ENCODE measurements at places on chromosomes 16 and 17. TPM values are rescaled to one million over a fixed set of nuclear protein-coding genes. Genes with fewer than 3 reads are reported as not detected.
A peak's percentile ranks its signal among the peaks of the same experiment; 100 is the strongest.

GRCh38 chr17:47741109-47741792 lies 8.2 kb downstream of the TBX21 start:
- no peak overlapping the region for H3K4me3 ChIP-seq
- no peaks in the 10 kb centered on the region for H3K36me3 ChIP-seq

- H3K27me3 ChIP-seq = no peaks in the 10 kb centered on the region
- peaks cover 51% of the 10 kb centered on the region for H3K36me3 ChIP-seq
- H3K4me3 ChIP-seq = no peak overlapping the region
- peaks cover 80% of the 10 kb centered on the region for H3K4me1 ChIP-seq
- H3K27ac ChIP-seq = peak overlapping the region; percentile 78
- no peak for DNase-seq
Measured at GRCh38 chr17:82242698-82242976, 13.8 kb downstream of the SLC16A3 start.

DNA sequence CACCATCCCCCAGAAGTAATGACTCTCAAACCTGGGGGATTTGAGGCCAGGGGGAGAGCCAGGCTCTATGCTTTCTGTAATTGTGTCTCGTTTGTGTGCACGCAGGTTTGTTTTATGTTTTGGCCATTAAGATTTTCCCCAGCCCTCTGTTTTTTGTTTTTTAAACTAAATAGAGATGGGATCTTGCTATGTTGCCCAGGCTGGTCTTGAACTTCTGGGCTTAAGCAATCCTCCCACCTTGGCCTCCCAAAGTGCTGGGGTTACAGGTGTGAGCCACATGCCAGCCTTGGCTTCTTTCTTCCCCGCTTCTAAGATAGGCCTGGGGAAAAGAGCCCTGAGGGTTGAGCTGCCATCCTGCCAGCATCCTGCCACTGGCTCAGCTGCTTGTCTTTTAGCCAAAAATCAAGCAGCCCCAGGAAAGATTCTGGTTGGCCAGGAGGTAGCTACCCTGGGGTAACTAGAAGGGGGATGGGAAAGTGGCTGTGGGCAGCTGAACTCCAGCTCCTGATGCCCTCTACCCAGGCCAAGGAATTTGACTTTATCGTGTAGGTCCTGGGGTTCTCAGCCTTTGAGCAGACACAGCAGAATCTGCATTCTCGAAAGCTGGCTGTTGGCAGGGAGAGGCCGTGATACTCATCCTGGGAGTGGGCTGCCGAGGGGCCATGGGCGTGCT lies 18.4 kb downstream of the KDM8 start:
- no peak for DNase-seq
- H3K36me3 ChIP-seq = no peaks in the 10 kb centered on the region
- no peaks in the 10 kb centered on the region for H3K4me1 ChIP-seq
- H3K27me3 ChIP-seq = no peaks in the 10 kb centered on the region
- H3K27ac ChIP-seq = peak overlapping the region; percentile 69

DNA sequence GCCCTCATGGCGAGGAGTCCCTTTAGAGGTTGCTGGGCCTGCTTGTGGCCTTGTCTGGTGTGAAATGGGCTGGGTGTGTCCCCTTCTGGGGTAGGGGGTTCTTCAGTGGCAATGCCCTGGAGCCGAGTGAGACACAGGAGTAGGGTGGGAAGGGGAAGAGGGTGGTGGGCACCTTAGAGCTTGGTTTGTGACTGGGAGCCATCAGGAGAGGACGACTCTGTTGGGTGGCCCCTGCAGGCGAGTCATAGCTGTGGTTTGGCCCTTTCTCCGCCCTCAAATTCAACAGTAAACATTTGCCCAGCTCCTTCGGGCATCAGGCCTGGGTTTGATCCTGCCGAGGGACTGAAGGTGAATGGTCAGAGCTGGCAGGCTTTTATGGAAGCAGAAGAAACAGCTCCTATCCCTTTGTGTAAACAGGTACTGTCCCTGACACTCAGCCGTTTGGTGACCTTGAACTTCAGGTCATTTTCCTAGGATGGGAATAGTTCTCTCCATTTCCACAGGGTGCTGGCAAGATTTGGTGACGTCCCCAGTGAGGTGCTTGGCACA lies 2.9 kb downstream of the E4F1 start:
- peaks cover 23% of the 10 kb centered on the region for H3K4me1 ChIP-seq
- no peak overlapping the region for H3K27ac ChIP-seq
- no peaks in the 10 kb centered on the region for H3K27me3 ChIP-seq
- H3K4me3 ChIP-seq = no peak overlapping the region
- DNase-seq = no peak

DNA sequence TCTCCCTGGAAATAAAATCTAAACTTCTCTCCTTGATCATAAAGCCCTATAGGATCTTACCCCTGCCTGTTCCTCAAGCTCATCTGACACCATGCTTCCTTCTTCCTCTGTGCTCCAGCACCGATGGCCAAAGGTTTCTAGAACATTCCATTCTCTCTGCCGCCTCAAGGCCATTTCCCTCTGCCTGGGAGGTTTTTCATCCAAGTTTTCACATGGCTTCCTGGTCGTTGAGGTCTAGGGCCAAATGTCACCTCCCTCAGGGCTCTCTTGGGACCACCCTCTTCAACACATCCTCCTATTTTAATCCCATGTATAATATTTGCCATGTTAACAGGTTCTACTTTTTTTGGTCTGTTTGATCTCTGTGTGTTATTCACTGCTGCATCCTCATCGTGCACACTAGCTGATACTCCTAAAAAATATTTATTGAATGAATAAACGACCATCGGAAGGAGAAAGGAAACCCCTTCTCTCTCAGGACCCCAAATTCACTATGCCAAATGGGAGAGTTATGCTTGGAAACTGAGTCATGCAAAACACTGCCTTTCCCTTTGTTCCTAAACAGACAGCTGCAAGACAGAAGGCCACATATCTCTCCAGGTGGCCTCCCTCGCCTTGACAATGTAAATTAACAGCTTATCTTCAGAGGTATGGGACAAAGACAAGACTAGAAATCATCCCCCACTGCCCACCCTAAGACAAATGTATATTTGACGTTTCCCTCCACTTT lies 78.5 kb downstream of the XYLT1 start:
- no peak overlapping the region for H3K4me3 ChIP-seq
- H3K27ac ChIP-seq = no peak overlapping the region
- no peaks in the 10 kb centered on the region for H3K27me3 ChIP-seq
- peaks cover 23% of the 10 kb centered on the region for H3K4me1 ChIP-seq

DNA sequence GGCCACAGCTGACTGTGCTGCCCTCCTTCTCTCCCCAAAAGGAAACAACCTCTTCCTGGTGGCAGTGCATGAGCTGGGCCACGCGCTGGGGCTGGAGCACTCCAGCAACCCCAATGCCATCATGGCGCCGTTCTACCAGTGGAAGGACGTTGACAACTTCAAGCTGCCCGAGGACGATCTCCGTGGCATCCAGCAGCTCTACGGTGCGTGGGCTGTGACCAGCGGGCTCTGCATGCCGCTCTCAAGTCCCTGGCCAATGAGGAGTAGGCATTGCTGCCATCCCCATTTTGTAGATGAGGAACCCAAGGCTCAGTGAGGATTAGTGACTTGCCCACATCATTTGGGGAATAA lies 14.9 kb downstream of the MMP15 start:
- peaks cover 48% of the 10 kb centered on the region for H3K36me3 ChIP-seq
- no peaks in the 10 kb centered on the region for H3K27me3 ChIP-seq
- H3K4me1 ChIP-seq = no peaks in the 10 kb centered on the region
- no peak for DNase-seq
- H3K27ac ChIP-seq = no peak overlapping the region

GRCh38 chr17:32283745-32284201 lies 18.1 kb downstream of the RHBDL3 start:
- H3K27me3 ChIP-seq = no peaks in the 10 kb centered on the region
- peaks cover 18% of the 10 kb centered on the region for H3K4me1 ChIP-seq
- H3K4me3 ChIP-seq = no peak overlapping the region
- H3K27ac ChIP-seq = no peak overlapping the region
- no peaks in the 10 kb centered on the region for H3K36me3 ChIP-seq

- DNase-seq = peak; percentile 96
- H3K36me3 ChIP-seq = no peaks in the 10 kb centered on the region
- H3K4me3 ChIP-seq = peak overlapping the region; percentile 60
- no peaks in the 10 kb centered on the region for H3K27me3 ChIP-seq
- H3K4me1 ChIP-seq = no peaks in the 10 kb centered on the region
Measured at GRCh38 chr17:18158022-18158600, 25.5 kb upstream of the ALKBH5 start.

GRCh38 chr17:16986391-16986790 lies 14.5 kb upstream of the TNFRSF13B start:
- DNase-seq = no peak
- no peaks in the 10 kb centered on the region for H3K4me1 ChIP-seq
- H3K27me3 ChIP-seq = no peaks in the 10 kb centered on the region
- no peak overlapping the region for H3K4me3 ChIP-seq

DNA sequence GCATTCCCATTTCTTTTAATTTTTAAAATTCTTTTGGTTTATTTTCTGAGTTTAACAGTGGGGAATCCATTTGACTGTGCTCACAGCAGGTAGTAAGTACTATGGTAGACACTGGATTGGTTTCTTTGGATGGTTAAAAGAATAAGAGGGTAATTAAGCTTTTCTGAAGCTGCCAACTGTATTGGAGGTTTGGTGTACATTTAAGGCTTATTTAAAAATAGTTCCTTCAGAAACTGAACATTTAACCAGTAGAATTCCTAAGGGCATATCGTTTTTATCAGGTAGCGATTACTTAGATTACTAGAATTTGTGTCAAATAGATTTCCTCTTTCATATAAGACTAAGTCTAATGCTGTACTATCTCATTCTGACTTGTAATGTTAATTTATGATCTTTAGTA lies 162.4 kb downstream of the PPM1E start:
- H3K27me3 ChIP-seq = no peaks in the 10 kb centered on the region
- no peaks in the 10 kb centered on the region for H3K36me3 ChIP-seq
- no peak overlapping the region for H3K27ac ChIP-seq
- no peak for DNase-seq

DNA sequence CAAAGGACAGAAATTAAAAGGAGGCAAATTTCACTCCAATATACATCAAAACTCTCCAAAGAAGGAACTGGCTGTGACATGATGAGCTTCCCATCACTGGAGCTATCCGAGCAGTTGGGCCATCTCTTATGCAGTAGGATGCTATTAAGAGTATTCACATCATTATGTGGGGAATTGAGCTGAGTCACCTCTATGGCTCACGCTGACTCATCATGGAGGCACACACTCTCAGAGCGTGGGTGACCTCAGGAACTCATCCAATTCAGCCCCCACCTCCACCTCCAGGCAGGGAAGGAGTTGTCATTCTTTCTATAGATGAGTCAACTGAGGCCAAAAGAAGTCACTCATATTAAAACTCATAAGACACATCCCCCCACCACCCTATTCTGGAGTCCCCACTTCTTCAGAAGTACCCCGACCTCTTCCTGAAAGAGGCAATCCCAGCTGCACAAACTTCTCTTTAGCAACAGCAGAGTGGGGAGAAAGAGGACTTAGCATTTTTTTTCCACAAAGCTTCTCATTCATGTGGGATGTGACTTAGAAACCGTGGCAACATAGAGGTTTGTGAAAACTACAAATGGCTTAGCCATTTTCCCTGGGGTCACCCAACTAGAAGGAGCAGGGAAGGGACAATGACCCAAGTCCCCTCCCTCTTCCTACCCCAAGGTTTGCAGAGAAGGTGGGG lies 32.5 kb downstream of the ABCC12 start:
- H3K27me3 ChIP-seq = no peaks in the 10 kb centered on the region
- no peak for DNase-seq
- H3K4me3 ChIP-seq = no peak overlapping the region
- no peaks in the 10 kb centered on the region for H3K36me3 ChIP-seq
- peaks cover 20% of the 10 kb centered on the region for H3K4me1 ChIP-seq

DNA sequence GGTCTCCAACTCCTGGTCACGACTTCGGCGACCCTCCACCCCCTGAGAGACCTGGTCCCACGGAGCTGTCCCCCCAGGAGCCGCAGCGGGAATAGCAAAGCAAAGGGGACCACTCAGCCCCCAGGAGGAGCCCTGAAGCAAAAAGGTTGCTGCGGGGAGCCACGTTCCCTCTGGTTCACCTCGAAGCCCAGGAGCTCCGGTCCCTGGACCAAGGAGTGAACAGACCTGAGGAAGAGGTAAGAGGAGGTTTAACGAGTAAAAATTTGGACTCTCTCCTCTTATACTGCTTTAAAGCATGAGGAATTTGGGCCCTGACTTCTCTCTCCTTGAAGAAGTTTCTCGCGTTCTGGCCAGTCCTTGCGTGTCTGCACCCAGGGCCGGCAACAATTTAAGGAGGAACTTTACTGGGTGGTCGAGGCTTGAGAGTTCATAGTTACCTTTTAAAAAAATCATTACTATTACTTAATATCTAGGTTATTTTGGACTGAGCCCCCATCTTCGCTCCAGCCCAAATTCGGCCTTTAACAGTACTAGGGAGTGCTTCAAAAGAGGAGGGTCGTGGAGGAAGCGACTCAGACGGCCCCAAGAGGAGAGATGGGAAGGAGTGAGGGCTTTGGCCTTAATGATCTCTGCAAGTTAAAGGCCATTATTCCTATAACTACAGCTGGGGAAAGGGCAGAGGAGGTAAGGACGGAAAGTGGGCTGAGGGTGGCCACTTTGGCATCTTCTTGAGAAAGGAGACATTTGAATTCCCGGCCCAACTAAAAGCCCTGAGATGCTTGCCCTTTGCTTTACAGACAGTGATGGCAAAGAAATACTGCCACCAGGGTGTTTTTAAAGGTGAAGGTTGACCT lies 16.9 kb upstream of the HOXB9 start:
- H3K4me1 ChIP-seq = peaks cover 15% of the 10 kb centered on the region
- no peaks in the 10 kb centered on the region for H3K36me3 ChIP-seq
- no peak overlapping the region for H3K27ac ChIP-seq
- H3K27me3 ChIP-seq = peaks cover 37% of the 10 kb centered on the region
- no peak overlapping the region for H3K4me3 ChIP-seq

- no peaks in the 10 kb centered on the region for H3K27me3 ChIP-seq
- DNase-seq = no peak
- H3K36me3 ChIP-seq = no peaks in the 10 kb centered on the region
- no peak overlapping the region for H3K4me3 ChIP-seq
- no peak overlapping the region for H3K27ac ChIP-seq
Measured at GRCh38 chr16:3001316-3001715, 11.4 kb upstream of the CLDN9 start.

DNA sequence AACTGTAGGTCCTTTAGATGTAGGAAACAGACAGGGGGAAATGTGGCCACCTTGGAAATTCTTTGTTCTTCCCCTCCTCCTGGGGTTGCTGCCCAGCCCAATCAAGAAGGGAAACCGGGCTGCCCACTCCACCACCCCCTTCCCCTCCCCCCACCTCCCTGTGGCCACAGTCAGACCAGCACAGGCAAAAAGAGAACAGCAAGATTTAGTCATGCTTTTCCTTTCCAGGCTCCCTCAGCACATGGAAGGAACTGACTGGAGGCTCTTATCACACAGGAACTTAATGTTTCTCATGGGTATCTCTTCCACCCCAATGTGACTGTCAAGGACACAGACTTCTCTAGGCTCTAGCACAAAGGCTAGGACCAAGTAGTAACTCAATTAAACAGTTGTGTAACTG lies 3.0 kb upstream of the CCL1 start:
- H3K27ac ChIP-seq = no peak overlapping the region
- no peak overlapping the region for H3K4me3 ChIP-seq
- no peaks in the 10 kb centered on the region for H3K4me1 ChIP-seq
- H3K27me3 ChIP-seq = no peaks in the 10 kb centered on the region
- no peaks in the 10 kb centered on the region for H3K36me3 ChIP-seq
- DNase-seq = no peak

The KRTAP1-1 gene
- total RNA-seq = not detected

The KRTAP2-1 gene
- total RNA-seq = not detected

The ASIC2 gene
- total RNA-seq = not detected

All from right atrium auricular region (tissue), 2 donors.